Neural crest cell (in vitro differentiated cells): ENCODE measurements at places on chromosomes 13 and 19.

DNA sequence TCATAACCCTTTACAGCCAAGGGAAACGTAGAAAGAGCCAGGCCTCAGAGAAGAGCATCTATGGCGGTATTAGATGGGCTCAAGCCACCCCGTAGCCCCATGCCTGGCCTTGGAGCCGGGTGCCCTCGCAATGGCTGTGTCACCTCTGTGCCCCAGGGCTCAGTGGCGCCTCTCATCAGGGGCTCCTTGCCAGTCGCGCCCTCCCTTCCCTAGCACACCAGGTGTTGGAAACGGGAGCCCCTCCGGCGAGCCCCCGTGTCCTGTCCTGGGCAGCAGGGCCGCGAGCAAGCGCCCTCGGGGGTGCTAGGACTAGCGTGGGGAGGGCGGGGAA, 453 bp downstream of the ZNF256 start:
- no peak for DNase-seq

DNA sequence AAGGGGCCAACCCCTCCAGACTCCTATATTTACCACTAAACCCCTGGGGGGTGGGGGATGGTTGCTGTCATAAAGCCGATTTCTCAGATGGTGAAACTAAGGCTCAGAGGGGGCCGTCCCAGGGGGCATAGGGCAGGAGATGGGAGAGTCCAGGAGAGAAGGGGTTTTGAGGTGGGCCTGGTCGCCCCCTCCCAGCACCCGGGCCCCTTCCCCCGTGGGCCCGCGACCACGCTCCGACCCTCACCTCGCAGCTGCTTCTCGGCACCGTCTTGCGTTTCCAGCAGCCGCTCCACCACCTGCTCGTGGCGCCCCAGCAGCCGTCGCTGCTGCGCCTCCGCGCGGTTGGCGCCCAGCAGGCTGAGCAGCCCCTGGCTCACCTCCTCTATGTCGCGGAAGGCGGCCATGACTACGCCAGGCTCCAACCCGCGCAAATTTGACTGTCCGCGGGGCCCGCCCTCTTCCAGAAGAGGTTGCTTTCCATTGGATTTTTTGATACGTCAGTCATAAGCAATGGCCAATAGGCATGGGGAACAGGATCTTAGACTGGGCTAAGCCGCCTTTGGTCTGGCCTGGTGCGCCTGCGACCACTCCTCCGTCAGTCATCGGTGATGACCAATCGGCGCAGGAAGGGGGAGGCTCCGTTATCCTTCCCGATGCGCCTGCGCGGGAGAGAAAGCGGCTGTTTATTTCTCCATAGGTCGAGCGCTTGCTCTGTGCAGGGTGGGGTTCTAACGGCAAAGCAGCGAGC, at the start of gene SPC24:
Gene SPC24 (minus strand): TSS at position 410 of the 748 bp plus-strand sequence. CDS start 6 bp downstream, at position 404.
- DNase-seq = peak; percentile 91

DNA sequence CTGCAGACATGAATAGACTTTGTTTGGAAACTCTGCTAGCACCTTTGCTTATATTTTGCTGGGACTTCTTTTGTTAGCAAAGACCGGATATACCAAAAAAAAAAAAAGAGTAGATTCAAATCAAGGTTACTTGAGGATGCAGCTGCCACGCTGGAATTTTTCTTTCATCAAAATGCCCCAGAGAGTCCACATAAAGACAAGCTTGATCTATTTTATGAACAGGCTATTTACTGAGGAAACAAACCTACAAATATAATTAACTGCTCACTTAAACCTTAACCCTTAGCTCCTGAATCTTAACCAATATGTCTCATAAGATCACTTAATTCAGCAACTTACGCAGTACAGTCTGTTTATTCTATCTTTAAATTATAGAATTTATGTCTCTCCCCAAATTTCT, 27.1 kb upstream of the DOCK9 start:
- no peak for DNase-seq

- DNase-seq = no peak
These were observed 21.5 kb upstream of the FOSB start for GRCh38 chr19:45446295-45446694.

DNA sequence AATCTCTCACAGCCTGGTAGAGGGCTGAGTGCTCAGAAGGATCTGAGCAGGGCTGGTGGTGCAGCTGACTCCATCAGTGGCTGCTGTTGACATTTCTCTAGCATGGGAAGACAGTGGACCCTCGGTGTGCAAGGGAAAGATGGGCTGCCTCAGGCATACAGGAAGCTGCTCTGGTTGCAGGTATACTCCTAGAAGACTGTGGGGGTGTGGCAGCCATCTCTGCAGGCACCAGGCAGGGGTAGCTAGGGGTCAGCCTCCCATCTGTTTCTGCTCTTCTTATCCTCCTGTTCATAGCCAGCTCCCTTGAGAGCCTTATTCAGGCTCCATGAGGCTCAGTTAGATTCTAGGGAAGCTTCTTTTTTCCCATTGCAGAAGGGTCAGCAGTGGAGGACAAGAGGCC, 475.5 kb downstream of the TSHZ3 start:
- no peak for DNase-seq

DNA sequence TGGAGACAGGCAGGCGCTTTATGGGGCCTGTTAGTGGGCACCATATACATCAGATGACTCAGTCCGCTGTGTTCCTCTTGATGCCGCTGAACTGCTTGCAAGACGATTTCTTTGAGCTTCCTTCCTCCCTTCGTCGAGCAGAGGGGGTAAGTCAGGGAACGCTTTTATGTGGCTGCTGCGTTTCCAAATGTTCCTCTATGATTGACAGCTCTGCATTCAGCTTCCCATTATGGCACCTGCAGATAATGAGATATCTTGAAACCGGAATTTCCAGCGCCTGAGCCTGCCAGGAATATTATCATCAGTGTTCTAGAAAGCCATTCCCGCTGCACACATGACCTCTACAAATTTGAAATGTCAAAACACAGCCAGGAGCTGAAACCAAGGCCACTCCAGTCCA, 257.0 kb downstream of the TSHZ3 start:
- no peak for DNase-seq

DNA sequence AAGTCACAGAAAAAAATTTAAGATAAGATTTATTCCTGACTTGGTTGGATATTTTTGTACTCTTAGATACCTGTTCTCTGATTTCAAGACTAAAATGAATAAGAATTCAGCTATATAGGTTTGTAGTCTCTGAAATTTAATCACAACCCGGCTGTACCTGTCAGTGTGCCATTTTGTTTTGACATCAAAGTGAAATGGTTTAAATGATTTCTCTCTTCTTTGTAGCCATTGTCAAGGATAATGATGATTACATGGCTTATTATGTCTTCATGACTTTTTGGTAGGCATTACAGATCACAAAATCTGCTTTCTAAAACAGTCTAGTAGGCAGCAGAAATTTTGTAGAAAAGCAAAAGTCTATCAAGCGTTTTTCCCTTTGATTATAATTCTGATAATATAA, 72.5 kb downstream of the PCDH17 start:
- no peak for DNase-seq

DNA sequence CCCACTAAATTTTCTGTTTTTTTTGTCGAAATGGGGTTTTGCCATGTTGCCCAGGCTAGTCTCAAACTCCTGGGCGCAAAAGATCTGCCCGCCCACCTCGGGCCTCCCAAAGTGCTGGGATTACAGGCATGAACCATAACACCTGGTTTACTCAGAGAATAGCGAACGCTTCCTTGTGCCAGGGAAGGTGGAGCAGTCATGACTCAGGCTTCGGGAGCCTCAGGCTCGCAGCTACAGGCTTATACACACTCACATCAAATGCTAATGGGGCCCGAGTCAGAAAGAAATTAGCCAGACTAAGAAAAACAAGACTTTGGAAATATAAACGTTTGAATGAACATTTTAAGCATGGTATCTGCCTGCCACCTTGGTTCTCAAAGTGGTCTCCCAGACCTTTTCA, 11.0 kb upstream of the TPT1 start:
- DNase-seq = no peak

- DNase-seq = no peak
These were observed 354.0 kb downstream of the SPRY2 start for GRCh38 chr13:79986890-79987289.

- DNase-seq = no peak
These were observed 477.3 kb downstream of the KLF12 start for GRCh38 chr13:73656863-73657262.

DNA sequence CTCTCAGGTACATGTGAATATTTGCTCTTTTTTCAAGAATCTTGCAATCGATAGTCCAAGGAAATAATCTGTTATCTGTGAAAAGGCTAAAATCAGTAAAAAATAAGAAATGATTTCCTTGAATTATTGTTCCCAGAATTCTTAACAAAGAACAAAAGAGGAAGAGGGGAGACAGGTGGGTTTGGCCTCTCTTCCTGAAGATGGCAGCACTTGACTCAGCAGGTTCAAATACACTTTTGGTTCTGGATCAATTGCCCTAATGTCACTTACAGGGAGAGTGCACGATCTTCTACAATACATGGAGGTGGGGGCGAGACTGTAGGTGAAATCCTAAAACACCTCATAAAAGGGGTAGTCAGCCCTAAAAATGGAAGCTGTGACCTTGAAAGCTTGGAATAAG, 358.7 kb downstream of the IRS2 start:
- DNase-seq = no peak

DNA sequence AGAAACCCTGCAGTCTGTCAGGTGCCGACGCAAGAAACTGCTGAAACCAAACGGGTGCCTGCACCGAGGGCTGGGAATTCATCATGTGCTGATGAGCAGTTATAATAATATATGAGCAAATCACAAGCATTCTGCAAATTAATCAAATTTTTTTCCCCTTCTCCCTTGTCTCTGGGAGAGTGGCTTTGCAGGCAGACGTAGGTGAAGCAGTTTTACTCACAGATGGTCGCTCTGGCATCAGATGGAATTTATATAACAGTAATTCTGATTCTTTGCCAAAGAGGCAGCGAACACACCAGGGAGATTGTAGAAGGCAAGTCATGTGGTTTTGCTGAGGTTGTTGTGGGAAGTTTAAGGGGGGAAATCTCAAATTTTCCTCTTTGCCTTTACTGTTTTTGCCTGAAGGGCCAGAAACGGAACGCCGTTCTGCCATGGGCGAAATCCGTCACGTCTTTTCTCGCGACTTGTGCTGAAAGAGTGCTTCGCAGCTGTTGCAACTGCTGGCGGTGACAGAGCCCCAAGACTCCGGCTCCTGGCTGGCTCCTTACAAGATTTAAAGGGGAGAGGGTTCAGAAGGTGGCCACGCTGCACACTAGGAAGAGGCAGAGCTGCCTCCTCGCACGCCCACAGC, 320.1 kb downstream of the ZNF536 start:
- no peak for DNase-seq

- no peak for DNase-seq
These were observed 51.1 kb downstream of the FAM216B start for GRCh38 chr13:42832341-42833096.

GRCh38 chr13:40192452-40192851, 474.0 kb downstream of the FOXO1 start:
- no peak for DNase-seq

- no peak for DNase-seq
These were observed 30.7 kb upstream of the ZNF728 start for GRCh38 chr19:23033721-23034120.

GRCh38 chr13:21675095-21675991, 4.5 kb downstream of the FGF9 start:
- DNase-seq = peak; percentile 3

DNA sequence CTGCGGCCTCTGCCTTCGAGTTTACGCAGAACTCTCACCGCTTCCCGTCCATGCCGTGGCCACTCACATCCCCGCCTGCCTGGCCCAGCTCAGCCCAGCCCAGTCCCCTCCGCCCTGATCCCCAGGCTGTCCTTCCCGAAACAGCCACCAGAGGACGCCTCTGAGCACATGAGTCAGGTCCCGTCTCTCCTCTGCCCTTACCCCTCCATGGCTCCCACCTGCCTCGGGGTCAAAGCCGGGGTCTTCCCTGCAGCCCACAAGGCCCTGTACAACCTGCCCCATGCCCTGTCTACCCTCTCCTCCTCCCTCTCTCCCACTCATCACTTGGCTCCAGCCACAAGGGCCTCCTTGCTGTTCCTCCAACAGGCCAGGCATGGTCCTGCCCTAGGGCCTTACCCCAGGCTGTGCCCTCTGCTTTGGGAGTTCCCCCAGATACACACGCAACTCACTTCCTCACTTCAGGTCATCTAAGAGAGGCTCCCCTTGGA, 8.1 kb upstream of the SEMA6B start:
- peak; percentile 90 for DNase-seq

- DNase-seq = no peak
These were observed 17.4 kb downstream of the GPR183 start for GRCh38 chr13:99289674-99290337.

GRCh38 chr13:99486996-99487395, 14.3 kb upstream of the TM9SF2 start:
- DNase-seq = no peak

DNA sequence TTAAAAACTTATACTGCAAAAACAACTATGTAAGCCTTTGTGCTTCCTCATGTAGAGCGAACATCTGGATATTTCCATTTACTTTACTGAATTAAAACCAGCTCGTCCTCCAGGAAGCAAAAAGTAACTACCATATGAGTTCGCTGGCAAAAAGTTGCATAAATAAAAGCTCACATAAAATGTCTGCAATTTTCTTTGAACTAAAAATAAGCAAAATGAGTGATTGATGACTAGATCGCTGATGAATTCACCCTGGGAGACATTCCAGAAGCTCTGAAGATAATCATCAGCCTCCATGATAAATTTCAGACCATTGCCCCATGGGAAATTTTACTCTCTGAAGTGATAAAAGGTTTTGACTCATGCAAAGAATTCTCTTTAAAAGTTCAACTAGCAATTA, 67.3 kb upstream of the SACS start:
- DNase-seq = no peak

DNA sequence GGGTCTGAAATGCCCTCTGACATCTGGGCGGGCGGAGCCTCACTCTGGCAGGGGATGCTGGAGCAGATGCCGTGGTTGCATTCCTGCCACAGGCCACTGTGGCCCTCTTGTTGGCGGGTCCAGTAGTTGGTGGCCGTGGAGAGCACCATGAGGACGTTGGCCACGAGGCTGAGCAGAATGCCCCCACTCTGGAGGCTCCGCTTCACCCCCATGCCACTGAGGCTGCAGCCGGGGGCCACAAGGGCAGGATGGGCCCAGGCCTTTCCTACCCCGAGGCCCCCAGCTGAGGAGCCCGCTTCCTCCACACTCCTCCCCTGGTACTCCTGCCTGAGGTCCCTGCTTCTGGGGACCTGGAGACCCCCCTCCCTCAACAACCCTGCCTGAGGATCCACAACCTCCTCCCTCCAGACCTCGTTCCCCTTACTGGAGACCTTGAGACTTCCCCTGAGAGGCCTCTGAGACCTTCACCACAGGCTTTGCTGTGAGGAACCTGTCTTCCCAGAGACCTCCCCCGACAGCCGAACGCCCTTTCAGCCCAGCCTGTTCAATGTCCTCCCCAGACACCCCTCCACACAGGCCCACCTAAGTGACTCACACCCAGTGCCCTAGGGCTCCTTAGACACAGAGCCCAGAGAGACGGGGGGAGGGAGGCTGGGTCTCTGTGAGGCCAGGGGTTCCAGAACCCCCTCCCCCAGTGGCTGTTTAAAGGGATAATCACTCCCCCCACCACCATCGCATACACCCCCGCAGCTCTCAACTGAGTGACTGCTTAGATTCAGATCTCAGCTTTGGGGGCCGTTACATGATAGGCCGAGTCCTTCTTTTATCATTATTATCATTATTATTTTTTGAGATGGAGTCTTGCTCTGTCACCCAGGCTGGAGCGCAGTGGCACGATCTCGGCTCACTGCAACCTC, at the start of gene CLDND2:
Gene CLDND2 (minus strand): TSS at position 638 of the 917 bp plus-strand sequence. CDS start 426 bp downstream, at position 212.
- no peak for DNase-seq
